ENCODE measurements at places on chromosomes 13 and 19. TPM values are rescaled to one million over a fixed set of nuclear protein-coding genes. Genes with fewer than 3 reads are reported as not detected.

FGF22 gene
- 0.24 TPM for total RNA-seq

DNA sequence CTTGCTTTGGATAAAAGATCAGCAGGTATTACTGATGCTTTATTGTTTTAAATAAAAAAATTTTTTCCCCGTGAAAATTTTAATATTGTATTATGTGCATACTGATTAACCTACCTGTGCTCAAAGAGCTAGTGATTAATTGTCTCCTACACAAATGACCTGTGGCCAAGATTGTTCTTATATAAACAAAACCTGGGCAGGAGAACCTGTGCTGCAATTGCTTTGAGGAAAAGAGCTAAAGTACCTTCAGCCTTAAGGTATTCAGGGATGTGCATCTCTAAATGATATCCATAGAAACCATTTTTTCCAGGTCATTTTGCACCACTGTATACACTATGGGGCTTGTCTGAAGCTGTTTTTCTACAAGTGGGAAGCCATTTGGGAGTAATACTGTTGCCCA lies 1.2 kb downstream of the FRY start:
- H3K4me3 ChIP-seq = no peak overlapping the region
- H3K27me3 ChIP-seq = no peaks in the 10 kb centered on the region
- DNase-seq = no peak

DNA sequence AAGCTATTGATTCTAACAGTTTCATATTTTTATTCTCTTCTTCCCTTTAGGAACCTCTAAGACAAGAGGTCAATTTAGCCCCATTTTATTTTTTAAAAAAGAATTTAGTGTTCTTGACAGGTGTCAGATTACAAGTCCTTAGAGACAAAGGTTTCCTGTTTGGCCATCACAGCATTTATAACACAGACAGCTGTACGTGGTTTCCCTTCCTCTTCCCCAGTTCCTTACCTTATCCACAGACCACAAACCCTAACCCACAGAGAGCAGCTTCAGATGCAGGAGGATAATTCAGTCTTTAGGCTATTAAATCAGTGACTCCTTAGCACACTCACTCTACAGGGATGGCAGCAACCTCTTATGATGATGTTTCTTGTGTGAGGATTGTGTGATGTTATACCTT lies 1210.1 kb downstream of the DIAPH3 start:
- H3K4me3 ChIP-seq = no peak overlapping the region
- no peaks in the 10 kb centered on the region for H3K27me3 ChIP-seq
- no peaks in the 10 kb centered on the region for H3K4me1 ChIP-seq
- H3K27ac ChIP-seq = no peak overlapping the region
- H3K36me3 ChIP-seq = no peaks in the 10 kb centered on the region
- DNase-seq = no peak

DNA sequence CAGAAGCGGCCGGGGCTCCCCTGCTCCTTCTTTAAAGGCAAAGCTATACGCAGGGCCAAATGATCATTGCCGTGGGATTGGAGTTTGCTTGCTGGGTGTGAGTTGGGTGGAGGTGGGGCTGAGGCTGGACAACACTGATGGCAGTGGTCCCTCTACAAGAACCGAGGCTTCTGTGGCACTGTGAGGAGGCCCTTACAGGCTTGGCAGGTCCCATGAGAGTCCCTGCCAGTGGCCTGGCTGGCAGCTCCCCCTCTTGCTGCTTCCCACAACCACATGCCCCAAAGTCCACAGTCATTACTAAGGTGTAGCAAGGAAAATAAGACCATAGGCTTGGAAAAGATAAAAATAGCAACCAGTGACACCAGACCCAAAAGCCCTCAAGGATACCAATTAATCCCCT lies 98.4 kb downstream of the ANKRD10 start:
- H3K36me3 ChIP-seq = no peaks in the 10 kb centered on the region
- DNase-seq = no peak
- H3K4me1 ChIP-seq = no peaks in the 10 kb centered on the region
- H3K27ac ChIP-seq = no peak overlapping the region
- H3K4me3 ChIP-seq = no peak overlapping the region

INSL3 gene
- total RNA-seq = not detected
